ENCODE measurements at places on chromosomes 3 and 15. TPM values are rescaled to one million over a fixed set of nuclear protein-coding genes. Genes with fewer than 3 reads are reported as not detected.

The SLC9C1 gene
- polyA plus RNA-seq = 1.2 TPM

The TRAIP gene
- polyA plus RNA-seq = 5.6 TPM

The FAM174B gene
- 13.6 TPM for polyA plus RNA-seq

The SH2D7 gene
- polyA plus RNA-seq = 0.16 TPM

The GATM gene
- polyA plus RNA-seq = 366 TPM

The SAMD7 gene
- not detected for polyA plus RNA-seq

The LSAMP gene
- 13.9 TPM for polyA plus RNA-seq

The CHRNA7 gene
- 1.0 TPM for polyA plus RNA-seq

The CHRM5 gene
- not detected for polyA plus RNA-seq

The C3orf85 gene
- not detected for polyA plus RNA-seq

The RHCG gene
- polyA plus RNA-seq = not detected

The GP5 gene
- polyA plus RNA-seq = 0.22 TPM

The SI gene
- 0.22 TPM for polyA plus RNA-seq

The ZNF774 gene
- polyA plus RNA-seq = 4.5 TPM

The PRSS50 gene
- 0.12 TPM for polyA plus RNA-seq

The LSMEM2 gene
- 19.8 TPM for polyA plus RNA-seq

The GOLGA8K gene
- 0.64 TPM for polyA plus RNA-seq

The CD200 gene
- 15.0 TPM for polyA plus RNA-seq

The SLC6A1 gene
- polyA plus RNA-seq = 3.0 TPM

The EAF2 gene
- 7.1 TPM for polyA plus RNA-seq

The ARPP21 gene
- polyA plus RNA-seq = 216 TPM

The DCP1A gene
- 14.9 TPM for polyA plus RNA-seq

The HYAL1 gene
- polyA plus RNA-seq = 3.6 TPM

The MESP2 gene
- 0.65 TPM for polyA plus RNA-seq

The PARP16 gene
- polyA plus RNA-seq = 9.3 TPM

The LRRIQ4 gene
- not detected for polyA plus RNA-seq

The SAMMSON gene
- polyA plus RNA-seq = not detected

The GP9 gene
- polyA plus RNA-seq = 0.50 TPM

The MNS1 gene
- 6.6 TPM for polyA plus RNA-seq

The LINGO1 gene
- 14.7 TPM for polyA plus RNA-seq

The GOLGA6L7 gene
- 0.50 TPM for polyA plus RNA-seq

The DLL4 gene
- 11.8 TPM for polyA plus RNA-seq

The TAGLN3 gene
- polyA plus RNA-seq = 3.7 TPM

The TMIE gene
- 0.76 TPM for polyA plus RNA-seq
